ENCODE measurements at places on chromosomes 6 and 20.

DNA sequence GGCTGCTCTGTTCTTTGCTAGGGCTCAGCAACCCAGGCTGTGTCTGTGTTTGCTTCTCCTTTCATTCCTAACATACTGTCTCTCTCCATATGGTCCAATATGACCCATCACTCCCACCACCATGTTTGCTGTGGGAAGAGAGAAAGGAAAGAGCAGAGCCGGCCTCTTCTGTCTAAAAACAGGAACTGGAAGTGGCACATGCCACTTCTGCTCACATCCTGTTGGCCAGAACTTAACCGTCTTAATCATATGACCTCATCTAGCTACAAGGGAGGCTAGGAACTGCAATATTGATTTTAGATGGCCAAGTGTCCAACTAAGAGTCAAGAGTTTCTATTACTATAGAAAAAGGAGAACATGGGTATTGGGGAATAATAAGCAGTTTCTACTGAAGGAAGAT lies 212.5 kb upstream of the CHD6 start:
- DNase-seq: no peak

DNA sequence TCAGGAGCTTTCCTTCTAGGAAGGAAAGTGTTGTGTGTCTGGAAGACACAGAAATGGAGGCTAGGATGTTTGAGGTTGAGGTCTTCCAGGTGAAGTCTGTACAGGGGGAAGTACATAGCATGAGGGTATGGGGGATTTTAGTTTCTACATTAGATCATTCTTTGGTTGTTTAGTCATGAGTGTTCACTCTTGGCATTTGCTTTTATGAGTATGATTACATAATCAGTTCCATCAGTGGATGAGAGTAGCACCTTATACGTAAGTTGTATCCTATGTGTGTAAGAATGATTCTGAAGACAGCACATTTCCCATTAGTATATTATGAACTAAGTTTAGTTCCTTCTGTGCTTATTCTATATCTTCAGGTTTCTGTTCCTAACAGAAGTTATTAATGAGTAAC lies 1.9 kb downstream of the CDYL start:
- no peak for DNase-seq

DNA sequence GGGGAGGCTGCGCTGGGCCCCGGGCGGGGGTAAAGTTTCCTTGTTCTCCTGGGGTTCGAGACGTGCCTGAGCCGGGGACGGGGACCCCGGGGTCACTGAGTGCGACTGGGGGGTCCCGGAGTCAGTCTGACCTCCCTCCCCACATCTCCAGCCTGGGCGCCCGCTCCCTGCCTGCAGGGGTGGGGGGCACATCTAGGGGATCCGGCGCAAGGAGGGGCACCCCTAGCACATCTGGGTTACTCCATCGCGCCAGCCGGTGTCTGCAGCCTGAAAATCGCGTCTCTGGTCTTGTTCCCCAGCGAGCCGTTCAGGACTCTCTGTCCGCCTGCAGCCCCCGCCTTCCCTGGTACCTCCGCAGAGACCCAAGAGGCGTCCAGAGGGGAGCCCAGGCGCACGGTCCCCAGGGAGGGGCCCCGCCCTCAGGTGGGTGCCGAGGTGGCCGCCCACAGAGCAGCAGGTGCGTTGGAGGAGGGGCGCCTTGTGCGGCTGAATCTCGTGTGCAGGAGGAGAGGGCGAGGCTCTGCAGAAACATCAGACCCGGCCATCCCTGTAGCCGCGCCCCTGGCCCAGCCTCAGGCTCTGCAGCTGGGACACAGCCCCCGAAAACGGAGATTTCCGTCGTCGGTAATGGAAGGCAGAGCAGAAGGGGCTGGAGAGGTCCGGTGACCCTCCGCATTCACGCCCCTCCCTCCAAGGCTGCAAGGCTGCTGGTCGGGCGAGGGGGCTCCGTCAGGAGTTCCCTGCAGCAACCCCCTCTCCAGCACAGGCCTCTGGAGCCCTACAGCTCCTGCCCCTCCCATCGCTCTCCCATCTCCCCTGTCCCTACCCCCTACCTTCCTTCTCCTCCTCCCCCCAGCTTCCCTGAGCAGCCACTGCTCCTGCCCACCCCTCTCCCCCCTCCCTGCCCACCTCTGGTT lies 628 bp upstream of the CHRNA4 start:
- DNase-seq: no peak

DNA sequence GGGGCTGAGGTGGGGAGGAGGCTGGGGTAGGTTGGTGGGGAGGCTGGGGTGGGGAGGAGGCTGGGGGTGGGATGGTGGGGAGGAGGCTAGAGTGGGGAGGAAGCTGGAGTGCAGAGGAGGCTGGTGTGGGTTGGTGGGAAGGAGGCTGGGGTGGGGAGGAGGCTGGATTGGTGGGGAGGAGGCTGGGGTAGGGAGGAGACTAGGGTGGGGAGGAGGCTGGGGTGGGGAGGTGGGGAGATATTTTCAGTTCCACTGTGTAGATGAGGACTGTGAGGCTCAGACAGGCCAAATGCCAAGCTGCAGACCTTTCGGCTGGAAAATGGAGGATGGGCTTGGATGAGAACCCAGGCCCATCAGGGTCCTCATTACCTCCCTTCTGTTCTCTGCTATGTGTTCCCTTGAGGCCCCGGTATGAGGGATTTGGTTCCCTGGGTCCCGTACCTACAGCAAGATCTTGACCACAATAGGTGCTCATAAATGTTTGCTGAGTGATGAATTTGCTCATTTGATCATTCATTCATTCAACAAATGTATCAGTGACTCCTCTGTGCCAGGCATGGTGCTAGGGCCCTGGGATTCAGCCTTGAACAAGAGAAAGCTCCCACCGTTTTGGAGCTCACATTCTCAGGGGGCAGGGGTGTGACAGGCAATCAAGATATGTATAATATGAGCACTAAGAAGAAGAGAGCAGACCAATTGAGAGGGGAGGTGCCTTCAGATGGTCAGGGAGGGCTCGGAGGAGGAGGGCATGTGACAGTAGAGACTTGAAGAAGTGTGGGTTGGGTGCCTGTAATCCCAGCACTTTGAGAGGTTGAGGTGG lies 36.1 kb upstream of the NOL4L start:
- no peak for DNase-seq

DNA sequence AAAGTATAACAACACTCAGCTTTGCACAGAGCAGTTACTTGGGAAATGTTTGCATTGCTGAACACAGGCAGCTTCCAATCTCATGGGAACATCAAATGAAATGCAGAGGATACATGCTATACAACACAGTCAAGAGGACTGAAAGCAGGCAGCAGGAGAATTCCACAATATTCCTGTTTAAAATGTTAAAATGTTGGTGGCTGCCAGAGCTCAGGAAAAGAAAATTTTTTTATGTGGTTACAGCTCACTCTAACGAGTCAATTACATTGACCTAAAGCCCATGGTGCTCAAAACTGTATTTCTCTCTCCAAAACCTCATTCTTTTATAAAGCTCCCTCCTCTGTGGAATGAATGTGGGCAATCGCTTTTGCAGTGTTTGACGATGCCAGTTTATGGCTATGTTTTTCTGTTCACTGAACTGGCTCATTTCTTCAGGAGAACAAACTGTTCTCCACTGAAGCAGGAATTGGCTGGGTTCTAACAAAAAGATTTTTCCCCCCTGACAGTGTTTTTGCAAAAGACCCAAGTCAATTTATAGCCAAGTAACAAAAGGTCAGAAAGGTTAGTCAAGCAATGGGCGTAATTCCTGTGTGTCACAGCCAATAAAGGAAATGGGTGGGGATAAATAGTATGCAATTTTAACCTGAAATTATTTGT lies 69.0 kb downstream of the ZHX3 start:
- no peak for DNase-seq

DNA sequence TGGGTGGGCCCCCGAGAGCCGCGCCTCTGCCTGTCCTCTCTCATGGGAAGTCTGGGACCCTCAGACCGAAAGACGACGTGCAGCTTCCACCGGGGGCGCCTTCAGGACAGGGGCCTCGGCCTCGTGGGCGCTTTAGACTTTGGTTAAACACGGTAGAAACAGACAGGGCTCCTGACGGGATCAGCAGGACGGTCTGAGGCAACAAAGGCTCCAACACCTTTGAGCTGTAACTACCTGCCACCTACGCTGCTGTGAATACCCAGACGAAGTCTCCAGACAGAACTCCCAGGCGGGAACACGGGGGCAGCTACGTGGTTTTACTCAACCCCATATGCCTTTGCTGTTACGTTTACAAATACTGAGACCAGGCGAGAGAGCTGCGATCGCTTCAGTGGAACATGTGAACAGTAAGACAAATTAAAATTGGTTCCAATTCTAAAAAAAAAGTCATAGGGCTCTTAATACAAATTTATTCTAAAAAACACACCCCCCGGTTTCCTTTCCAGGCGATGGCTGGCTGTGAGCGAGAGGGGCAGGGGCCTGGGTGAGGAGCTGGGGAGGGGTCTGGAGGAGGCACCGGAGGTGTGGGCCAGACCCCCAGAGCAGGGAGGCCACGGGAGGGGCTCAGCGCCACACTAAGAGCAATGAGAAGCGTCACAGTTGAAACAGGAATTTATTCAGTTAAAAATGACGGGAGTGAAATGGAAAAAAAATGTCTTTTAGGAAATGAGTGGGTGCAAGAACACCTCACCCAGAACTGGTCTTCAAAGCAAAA lies 453.2 kb downstream of the QKI start:
- no peak for DNase-seq

Measured in bone marrow (tissue), 2 donors.